Mucosa of gallbladder (tissue), 1 donor: ENCODE measurements at places on chromosomes 5 and 9. TPM values are rescaled to one million over a fixed set of nuclear protein-coding genes. Genes with fewer than 3 reads are reported as not detected.

The NRG2 gene
- total RNA-seq, result 14.5 TPM

- no peak for DNase-seq
Observed at GRCh38 chr5:143217065-143217803, 186.3 kb downstream of the NR3C1 start.

GRCh38 chr5:52491071-52491787 lies 296.5 kb upstream of the ITGA1 start:
- no peak for DNase-seq

GRCh38 chr9:37259951-37260350 lies 139.6 kb downstream of the ZCCHC7 start:
- no peak for DNase-seq

DNA sequence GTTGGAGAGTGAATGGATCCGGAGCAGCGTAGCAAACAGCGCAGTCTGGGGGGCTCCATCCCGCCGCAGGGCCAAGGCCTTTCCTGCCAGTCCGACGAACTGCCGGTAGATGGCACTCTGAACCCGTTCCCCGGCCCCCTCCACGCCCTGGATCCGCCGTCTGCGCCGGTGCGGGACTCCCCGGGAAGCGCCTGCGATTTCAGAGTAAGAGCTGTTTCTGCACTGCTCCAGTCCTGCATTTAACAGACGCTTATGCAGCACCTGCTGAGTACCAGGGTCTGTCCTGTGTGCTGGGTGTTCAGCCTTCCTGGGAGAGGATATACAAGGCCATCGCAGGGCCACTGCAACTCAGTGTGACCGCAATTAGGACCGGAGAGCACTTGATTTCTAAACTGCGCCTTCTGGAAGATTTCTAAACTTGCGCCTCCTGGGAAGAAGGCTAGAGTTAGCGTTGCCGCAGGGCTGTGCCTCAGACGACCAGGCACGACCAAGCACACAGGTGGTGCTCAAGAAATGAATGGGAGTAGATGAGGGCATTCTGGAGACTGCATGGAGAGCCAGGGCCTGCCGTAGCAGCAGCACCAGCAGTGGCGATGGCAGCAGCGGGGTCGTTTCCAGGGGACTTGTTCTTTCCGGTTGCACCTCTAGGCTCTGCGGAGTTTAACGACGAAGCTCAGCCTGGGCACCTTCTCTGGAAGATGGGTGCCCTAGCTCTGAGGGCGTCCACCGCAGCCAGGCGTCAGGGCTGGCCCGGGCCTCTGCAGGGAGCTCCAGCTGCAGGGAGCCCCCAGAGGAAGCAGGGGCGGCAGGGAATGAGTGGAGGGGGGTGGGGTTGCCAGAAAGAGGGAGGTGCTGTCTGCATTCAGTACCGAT lies 14.3 kb upstream of the TIFAB start:
- peak; percentile 74 for DNase-seq

- no peak for DNase-seq
Observed at GRCh38 chr5:119289438-119290044, 66.3 kb upstream of the TNFAIP8 start.

GRCh38 chr9:129624947-129625346 lies 1.0 kb upstream of the NTMT1 start:
- DNase-seq, result no peak

The FAM78A gene
- 7.5 TPM for total RNA-seq

The TMC1 gene
- not detected for total RNA-seq

The CER1 gene
- total RNA-seq, result not detected

The NXNL2 gene
- total RNA-seq, result 1.9 TPM

The CDH6 gene
- total RNA-seq, result 75.9 TPM

DNA sequence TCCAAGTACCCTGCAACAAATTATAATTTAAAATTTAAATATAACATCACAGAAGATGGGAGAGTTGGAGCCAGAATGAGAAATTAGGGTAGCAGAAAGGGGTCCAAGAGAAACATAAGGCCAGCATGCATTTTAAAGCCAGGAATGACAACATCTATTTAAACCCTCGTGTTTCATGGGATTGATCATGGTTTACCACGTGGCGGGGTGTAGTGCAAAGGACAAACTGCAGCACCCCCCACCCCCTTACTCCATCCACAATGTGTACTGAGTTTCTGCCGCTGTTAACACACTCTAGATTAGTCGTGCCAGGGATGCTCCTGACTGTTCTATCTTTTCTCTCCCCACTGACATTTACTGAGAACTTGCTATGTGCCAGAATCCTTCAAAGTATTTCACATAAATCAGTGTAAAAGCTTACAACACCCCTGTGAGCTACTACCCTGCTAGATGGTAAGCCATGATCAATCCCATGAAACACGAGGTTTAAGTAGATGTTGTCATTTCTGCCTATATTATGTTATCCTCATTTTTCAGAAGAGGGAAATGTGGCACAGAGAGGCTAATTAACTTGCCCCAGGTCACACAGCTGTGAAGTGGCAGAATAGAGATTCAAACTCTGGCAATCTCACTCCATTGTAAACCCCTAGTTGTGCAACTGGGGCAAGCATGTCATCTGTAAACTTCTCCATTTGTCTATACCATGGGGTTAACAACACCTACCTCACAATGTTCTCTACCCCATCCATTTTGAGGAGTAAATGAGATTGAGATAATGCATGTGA lies 136.3 kb downstream of the ENTREP1 start:
- DNase-seq, result no peak

The COL5A1 gene
- 42.6 TPM for total RNA-seq

- DNase-seq, result no peak
Observed at GRCh38 chr5:4907571-4907970, 232.6 kb upstream of the ADAMTS16 start.

DNA sequence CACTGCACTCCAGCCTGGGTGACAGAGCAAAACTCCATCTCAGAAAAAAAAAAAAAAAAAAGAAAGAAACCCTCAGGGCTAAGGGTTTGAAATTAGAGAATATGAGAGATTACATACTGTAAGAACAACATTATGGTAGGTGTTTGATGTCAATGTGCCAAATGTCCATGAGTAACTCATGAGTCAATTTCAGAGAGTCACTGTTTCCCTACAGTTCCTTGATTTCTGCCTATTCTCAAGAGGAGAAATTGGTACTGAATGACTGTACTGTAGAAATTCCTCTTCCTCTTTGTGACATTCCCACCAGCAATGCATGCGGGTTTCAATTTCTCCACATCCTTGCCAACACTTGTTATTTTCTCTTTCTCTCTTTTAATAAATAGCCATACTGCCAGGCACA lies 35.2 kb downstream of the MARVELD2 start:
- no peak for DNase-seq

DNA sequence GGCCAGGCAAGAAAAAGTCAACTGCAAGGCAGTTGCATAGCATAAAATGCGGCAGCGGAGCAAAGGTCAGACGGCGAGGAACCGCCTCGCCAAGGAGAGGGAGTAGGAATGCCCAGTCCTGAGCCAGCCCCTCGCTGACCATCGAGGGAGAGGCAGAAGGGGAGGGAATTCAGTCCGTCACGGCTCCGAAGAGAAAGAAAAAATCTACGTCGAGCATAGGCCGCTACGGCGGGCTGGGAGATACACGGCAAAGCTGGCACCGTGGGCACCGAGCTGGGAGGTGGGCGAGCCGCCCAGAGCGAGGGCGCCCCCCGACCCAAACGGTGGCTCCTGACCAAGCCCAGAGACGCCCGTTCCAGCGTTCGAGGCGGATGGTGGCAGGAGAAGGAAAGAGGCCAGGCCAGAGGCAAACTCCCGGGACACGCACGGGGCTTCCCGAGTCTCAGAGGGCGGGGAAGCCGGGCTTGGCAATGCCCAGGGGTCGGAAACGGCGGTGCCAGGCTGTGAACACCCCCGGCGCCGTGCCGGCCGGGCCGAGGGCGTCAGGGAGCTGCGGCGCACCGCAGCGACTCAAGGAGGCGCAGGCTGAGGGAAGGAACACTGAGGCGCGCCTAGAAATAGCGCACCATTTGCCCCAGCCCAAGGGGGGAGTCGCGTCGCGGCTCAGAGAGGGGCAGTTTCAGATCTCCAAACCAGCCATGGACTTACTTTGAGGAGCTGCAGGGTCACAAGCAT lies 518 bp downstream of the SPRY4 start:
- DNase-seq, result peak; percentile 17

- DNase-seq, result no peak
Observed at GRCh38 chr5:171714261-171714660, 71.4 kb upstream of the SMIM23 start.

DNA sequence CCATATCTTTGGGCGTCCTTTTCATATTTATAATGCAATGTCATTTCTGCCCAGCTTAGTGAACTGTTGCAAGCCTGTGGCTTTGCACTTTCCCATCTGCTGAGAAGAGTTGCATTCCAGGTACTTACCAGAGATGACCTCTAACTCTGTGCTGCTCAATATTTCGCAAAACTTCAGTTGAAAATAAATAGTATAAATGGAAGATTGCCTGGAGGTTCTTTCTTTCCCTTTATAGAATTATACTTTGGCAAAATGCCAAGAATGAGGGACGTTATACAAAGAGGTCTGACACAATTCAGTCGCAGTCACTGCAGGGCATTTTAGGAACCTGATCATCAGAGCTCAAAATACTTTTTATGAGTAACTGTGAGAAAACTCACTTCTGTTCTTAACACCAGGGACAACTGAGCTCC lies 18.9 kb upstream of the VLDLR start:
- DNase-seq, result no peak

DNA sequence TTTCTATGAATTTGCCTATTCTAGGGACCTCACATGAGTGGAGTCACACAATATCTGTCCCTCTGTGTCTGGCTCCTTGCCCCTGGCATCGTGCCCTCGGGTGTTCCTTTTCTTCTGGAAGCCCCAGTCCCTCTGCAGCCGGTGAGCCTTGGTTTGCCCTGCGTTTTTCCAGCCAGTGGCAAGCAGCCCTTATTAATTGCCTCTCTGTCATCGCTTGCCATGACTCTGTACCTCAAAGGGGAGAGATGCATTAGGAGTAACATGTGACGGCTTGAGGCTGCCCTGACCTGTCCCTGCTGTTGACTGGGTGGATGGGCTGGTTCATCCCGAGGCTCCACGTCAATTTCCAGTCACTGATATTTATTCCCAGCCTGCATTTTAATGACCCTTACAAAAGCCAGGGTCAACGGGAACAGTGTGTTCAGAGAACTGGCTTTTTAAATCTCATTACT lies 87.3 kb downstream of the CFAP90 start:
- DNase-seq, result no peak

- DNase-seq, result no peak
Observed at GRCh38 chr5:174328631-174329299, 283.3 kb downstream of the NSG2 start.

GRCh38 chr5:13354611-13355010 lies 589.9 kb downstream of the DNAH5 start:
- DNase-seq, result no peak

The ADAMTS16 gene
- total RNA-seq, result 0.78 TPM

- DNase-seq, result no peak
Observed at GRCh38 chr9:133429214-133429613, 7.0 kb downstream of the ADAMTS13 start.

DNA sequence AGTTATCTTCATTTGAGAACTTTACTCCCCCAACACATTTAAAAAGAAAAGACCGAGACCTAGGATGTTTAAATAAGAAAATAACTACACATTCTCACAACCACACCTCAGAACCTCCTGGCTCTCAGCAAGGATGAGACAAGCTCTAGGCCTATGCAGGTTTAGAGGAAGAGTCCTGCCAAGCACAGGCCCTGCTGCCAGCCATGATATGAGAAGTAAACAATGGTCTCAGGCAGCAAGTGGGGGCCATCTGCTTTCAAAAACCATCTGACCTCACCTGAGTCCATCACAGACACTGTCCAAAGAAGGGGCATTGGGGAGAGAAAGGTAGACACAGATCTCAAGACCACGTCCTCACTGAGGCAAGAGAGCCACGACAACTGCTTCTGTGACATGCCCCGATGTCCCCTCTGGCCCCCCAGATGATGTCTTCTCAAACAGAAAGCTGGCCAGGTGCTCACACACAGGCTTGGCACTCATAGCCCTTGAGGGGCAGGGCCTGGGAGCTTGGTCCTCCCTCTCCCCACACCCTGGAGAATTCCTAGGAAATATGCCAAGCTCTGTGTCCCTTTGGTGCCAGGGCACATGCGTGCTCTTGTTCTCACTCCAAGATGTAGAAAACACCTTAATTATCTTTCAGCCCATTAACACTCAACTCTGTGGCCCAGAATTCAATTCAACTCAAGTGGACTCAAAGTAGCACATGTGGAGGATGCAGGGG lies 150.4 kb downstream of the FSTL4 start:
- no peak for DNase-seq

The DMGDH gene
- 1.6 TPM for total RNA-seq

DNA sequence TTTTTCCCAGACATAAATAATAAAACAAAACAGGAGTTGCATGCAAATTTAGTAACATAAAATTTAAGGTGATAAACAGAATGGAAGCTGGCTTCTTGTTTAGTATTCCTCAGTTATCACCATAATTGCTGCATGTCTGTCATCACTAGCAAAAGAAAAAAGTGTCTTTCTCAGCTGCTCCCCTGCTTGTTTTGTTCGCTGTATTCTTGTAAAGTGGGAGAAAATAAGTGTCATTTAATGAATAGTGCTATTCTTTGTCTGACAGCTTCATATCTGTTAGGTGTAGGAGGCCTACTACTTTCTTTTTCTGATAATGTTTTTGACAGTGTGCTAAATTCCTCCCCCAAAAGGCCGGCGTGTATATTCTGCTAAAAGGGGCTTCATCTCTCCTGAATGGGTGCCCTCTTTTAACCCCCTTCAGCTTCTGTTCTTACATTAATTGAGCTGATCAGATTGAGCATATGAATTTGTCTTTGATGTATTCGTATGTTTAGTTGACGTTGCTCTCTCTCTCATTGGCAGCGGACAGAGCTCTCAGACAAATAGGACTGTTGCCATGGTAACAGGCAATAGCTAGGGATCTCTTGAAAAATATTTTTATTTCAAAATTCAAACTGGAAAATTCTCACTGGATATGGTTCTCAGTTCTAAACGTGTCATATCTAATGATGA lies 303.8 kb downstream of the KIAA0825 start:
- no peak for DNase-seq

The SPINK7 gene
- total RNA-seq, result not detected

The AIF1L gene
- 7.0 TPM for total RNA-seq

- DNase-seq, result no peak
Observed at GRCh38 chr9:23784962-23785361, 41.1 kb downstream of the ELAVL2 start.

DNA sequence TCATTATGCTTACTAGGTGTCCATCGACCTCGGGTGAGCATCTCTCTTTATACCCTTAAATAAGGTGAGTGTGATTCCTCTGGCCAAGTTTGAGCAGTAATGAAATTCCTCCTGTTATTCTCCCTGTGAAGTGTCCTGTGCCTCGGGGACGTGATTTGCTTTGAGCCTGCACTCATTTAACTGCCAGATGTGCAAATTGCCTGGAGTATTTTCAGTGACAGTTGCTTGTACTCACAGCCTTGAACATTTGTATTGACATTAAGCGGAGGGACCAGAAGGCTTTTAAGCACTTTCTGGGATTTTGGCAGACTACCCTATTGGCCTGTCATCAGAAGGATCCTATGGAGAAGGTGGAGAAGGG lies 126.9 kb downstream of the DOCK2 start:
- no peak for DNase-seq
